ENCODE measurements at places on chromosomes 7 and 10.

- peak; percentile 69 for DNase-seq
Measured at GRCh38 chr7:80060218-80060806, 74.3 kb upstream of the GNAI1 start.

DNA sequence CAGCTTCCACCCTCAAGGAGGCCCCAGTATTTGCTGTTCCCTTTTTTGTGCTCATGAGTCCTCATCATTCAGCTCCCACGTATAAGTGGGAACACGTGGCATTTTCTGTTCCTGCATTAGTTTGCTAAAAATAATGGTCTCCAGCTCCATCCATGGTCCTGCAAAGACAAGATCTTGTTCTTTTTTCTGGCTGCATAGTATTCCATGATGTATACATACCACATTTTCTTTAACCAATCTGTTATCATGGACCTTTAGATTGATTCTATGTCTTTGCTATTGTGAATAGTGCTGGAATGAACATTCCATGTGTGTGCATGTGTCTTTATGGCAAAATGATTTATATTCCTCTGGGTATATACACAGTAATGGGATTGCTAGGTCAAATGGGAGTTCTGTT lies 17.0 kb downstream of the KRIT1 start:
- DNase-seq, result no peak

- DNase-seq, result no peak
Measured at GRCh38 chr7:11667810-11668185, 164.2 kb downstream of the THSD7A start.

DNA sequence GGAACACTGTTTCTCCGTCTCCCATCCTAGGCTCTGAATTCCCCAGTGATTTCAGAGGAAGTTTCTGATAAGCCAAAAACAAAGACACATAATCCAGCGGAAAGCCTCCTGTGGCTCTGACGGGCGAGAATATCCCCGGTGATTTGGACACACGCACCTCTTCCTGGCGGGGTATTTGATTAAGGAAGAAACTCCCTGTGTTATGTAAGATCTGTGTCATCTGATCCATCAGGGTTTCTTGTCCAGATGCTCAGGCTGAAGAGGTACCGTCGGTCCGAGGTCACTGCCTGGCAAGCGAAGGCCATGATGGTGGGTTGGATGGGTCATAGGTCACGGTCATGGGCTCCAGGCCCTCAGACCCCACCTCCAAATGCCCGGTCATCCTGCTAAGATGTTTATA lies 39.6 kb upstream of the DNAJB6 start:
- DNase-seq, result no peak

GRCh38 chr7:92289321-92289720 lies 43.5 kb downstream of the ANKIB1 start:
- no peak for DNase-seq

DNA sequence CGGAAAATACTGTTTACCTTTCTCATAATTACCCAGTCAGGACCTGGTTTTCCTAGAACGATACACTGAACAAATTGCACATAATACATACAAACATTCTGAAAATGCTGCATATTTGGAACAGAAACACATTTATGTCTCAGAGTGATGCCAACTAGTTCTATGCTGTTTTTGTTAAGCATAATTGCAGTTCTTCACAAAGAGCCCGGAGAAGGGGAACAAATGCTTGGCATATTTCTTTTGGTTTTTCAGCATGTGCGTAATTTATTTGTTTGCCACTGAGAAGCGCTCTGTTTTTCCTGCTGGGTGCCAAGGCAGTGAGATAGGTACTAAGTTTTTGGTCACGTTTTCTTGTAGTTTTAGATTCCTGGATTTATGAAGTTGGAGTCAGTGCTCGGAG lies 181.0 kb upstream of the MDFIC start:
- DNase-seq, result no peak

- DNase-seq, result peak; percentile 24
Measured at GRCh38 chr10:128268015-128268722, 141.9 kb upstream of the MKI67 start.

DNA sequence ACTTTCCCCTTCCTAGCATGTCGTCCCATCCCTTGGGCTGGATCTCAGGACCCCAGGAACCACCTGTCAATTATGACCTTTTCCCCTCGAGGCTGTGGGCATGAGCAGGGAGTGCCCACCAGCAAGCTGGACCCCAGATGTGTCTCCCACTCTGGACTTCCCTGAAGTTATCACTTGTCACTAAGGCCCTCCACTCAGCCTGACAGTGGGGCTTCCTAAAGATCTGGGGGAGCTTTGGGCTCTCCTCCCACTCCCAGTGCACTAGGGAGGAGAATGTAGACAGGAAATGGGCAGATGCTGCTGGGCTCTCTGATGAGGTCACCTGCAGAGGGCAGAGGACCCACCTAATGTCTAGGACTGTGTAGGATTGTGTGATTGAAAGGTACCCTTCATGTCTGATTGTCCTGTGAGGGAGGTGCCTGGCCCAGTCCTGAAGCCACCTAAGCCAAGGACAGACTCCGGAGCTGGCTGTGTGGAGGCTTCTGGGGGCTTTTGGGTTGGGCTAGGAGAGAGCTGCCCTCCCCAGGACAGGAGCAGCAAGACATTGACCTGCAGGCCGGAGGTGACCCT lies 18.7 kb downstream of the MYO1G start:
- no peak for DNase-seq

- DNase-seq, result no peak
Measured at GRCh38 chr7:128843938-128844621, 13.9 kb downstream of the FLNC start.

DNA sequence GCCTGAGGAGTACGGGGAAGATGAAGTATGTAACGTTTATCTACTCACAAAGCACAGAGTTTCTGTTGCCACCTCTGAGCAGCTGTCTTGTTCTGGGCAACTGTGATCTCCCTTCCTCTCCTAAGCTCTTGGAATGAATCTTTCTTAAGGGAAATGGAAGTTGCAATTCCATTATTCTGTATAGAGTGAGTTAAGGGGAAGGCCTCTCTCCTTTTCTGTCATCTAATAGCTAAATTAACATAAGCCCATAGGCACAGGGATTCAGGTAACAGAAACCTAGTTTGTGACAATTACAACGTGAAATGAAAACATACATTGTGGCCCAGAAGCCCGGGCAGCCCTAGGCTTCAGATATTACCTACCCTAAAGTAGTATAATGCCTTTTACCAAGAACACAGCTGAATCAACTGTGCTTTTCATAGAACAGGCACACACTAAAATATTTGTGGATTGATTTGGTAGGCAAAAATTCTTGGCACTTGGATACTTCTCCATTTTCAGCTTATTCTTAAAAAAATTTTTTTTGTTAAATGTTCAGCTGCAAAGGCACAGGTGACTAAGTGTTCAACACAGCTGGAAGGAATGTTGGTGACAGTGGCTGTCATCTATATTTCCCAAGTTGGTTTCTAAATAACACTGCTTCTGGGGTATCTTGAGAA lies 3.8 kb upstream of the PDCD4 start:
- no peak for DNase-seq

DNA sequence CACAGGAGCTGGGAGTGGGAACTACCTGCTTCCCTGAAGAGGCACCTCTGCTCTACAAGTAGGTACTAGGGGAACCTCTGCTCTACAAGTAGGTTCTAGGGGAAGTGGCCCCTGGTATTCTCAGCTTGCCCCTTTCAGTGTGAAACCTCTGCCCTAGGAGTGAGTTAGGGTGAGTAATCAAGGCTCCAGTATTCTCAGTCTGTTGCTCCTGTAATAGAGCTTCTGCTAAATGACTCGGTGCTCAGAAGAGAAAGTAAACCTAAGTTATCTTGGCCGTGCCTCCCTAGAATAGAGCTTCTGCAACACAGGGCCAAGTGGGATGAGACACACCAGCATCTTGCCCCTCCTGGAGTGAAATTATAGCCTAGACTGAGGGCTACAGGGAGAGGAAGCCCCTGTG lies 13.4 kb upstream of the RASSF4 start:
- DNase-seq, result no peak

GRCh38 chr7:47948141-47948790 lies at the start of gene PKD1L1:
Gene PKD1L1, minus strand, starts transcription at chr7:47948466. Its CDS starts 26 bp downstream, at chr7:47948440.
- no peak for DNase-seq

DNA sequence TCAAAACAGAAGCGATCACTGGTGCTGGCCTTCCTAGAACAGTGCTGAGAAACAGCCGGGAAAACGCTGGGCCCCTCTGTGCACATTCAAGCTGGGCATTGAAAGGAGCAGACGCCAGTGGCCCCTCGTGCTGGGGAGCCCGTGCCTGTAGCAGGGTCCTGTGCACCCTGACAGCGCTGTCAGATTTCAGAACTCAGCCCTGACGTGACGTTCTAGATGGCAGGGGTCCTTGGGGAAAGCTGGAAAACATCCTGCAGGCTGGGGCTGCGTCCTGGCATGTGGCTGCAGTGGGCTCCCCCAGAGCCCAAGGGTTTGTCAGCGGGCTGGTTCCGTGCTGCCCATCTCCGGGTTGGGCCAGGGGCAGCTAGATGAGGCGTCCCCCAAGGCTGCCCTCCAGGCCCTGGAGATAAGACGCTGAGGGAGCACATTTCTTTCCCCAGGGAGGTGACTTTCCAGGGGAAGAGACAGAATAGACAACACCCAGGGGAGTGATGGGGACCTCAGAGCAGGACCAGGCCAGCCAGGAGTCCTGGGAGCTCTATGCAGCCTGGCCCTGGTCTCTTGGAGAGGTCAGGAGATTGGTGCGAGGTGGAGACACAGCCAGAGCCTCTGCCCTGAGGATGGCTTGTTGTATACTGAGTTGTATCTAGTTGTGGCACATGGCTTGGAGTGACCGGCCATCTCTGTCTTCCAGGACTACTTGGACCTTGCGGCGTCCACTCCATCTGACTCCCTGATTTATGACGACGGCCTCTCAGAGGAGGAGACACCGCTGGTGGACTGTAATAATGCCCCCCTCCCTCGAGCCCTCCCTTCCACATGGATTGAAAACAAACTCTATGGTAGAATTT lies 12.1 kb upstream of the CSGALNACT2 start:
- DNase-seq, result no peak

- no peak for DNase-seq
Measured at GRCh38 chr7:96188174-96188581, 133.7 kb downstream of the SLC25A13 start.

DNA sequence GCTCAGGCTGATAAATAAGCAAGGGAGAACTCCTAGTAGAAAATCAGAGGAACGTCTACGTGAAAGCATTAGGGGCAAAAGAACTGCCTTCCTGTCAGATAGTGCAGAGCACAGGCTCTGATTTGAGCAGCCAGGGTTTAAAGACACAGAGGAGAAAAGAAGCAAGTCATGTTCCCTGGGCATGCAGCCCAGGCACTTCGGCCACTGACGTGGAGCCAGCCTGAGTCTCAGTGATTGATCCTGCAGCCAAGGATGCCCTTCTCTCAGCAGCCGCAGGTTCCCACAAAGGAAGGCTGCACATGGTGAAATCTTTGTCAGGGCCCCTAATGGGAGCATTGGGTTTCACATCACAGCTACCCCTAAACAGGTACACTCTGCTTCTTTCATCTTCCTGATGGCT lies 161.7 kb upstream of the HPS1 start:
- no peak for DNase-seq

DNA sequence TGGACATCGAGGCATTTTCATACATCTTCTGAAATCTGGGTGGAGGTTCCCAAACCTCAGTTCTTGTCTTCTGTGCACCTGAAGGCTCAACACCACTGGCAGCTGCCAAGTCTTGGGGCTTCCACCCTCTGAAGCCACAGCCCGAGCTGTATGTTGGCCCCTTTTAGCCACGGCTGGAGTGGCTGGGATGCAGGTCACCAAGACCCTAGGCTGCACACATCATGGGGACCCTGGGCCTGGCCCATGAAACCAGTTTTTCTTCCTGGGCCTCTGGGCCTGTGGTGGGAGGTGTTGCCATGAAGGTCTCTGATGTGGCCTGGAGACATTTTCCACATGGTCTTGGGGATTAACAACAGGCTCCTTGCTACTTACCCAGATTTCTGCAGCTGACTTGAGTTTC lies 62.1 kb downstream of the INPP5A start:
- no peak for DNase-seq

DNA sequence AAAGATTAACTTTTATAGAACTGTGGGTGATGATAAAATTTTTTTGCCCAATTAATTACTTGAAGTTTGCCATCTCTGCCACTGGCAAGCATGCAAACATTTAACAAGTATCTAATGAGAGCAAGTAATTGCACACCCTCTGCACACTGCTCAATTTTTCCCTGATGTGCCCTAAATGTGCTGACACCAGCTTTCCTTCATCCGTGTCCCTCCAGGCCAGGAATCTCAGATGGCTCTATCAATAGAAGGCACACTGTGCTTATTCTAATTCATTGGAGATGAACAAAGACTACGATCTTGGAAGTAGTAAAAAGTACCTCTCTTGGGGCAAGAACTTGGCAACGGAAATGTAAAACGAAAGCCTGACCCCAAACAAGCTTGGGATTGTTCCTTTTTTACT lies 212.1 kb downstream of the GPR37 start:
- DNase-seq, result no peak

- peak; percentile 12 for DNase-seq
Measured at GRCh38 chr7:114082642-114083165, 163.9 kb upstream of the PPP1R3A start.

DNA sequence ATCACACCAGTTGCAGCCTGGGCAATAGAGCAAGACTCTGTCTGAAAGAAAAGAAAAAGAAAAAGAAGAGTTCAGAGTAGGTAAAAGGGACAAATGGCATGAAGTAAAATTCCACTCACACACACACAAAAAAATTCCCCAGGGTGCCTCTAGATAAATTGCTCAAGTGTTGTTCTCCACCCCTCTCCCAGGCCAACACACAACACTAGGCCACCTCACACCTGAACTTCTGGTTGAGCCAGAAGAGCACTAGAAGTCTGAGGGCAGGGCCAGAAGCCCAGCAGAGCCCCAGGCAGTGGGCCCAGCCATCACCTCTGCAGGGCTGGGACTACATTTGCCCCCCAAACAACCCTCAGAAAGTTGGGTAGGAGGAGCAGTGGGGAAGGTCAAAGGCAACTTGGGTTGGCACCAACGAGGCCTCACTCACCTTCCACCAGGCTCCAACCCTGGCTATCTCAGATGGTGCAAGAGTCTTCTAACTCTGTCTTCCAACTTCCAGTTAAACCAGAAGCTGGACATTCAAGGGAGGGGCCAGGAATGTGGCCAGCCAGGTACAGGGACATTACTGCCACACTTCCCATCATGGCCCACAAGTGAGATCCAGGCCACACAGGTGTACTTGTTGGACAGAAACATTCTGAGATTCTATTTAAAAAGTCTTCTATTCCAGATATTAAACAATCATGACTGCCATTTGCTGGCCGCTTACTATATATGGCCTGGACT lies 25.6 kb upstream of the DLX6 start:
- DNase-seq, result no peak

DNA sequence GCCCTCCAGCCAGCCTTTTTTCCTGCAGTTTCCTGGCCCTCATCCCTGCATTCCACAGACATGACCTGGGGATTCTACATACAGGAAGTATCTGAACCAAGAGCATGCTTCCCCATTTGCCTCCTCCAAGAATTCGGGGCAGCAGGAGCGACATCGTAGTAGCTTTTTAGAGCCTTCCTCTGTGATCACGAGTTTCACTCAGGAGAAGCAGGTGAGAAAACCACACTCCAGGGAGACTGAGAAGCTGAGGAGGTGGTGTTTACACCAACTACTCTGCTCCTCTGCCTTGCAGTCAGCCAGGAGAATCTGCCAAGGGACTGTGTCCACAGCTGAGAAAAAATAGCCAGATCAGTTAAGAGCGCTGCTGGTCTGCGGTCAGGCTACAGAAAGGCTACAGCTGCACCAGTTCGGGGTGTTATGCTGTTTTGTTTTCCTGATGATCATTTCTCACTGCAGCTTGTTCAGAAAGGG lies 54.1 kb downstream of the HSPA12A start:
- peak; percentile 65 for DNase-seq
